GM04503 (cell line): ENCODE measurements at places on chromosomes 11 and 22.

DNA sequence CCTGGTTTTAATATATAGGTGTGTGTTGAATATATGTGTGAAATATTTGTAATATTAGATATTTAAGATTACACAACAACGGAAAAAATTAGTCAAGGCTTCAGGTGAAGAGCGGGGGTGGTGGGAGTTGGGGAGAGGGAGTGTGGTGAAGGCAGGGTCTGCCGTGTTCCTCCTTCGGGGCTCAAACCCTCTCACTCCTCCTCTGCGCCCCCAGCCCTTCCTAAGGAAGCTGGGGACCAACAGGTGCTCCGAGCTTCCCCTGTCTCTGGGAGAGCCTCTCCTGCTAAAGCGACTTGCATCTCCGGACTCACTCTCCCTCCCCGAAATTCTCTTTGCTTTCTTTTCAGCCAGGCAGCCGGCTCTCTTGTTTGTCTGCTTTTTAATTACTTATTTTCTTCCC lies 960 bp upstream of the CADM1 start:
- no peak for DNase-seq

- no peak for DNase-seq
Observed at GRCh38 chr11:44916801-44917385, 33.8 kb downstream of the TP53I11 start.

DNA sequence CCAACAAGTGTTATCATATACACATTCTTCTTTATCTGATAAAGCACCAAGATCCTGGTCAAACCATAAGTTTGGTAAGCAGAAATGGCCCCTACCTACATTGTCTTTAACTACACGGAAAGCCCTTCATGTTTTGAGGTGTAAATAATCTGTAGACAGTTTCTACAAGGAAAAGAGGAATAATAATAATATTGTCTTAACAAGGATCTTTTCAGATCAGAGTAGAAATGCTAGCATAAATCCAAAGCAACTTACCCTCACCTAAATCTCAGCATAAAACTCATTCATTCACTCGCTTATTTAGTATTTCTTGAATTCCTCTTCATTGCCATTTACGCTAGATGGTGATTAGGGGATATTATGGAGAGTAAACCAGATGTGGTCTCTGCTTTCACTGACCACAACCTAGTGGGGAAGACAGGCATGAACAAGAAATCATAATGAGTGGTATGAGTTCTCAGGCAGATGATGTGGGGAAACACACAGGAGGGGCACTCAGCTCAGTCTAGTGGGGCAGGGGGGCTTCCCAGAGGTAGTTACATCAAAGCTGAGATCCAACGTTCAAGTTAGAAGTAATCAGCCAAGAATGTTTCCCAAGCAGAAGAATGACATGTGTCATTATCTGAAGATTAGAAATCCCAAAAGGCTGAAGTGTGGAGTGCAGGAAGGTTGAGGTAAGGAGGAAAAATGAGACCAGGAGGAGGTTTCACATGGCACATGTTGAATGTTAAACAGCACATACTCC lies 65.4 kb upstream of the ZC3H12C start:
- no peak for DNase-seq

- no peak for DNase-seq
Observed at GRCh38 chr11:117931331-117931950, 2.2 kb upstream of the TMPRSS13 start.

DNA sequence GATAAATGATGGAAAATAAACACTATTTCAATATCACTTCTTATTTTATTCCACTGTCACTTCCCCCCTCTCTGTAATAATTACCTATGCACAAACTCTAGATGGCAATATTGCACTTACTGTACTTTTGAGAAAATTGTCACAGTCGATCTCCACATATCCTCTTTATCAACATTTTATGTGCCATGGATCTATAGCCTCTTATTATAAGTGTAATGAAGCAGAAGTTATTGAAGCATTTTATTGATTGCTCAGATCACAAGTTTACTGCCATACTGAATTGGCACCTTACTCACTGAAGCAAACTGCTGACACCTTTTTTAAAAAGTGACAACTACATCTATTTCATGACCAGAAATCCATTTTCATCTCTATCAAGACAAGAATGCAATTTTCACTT lies 133.4 kb downstream of the DCDC1 start:
- DNase-seq: no peak
